ENCODE measurements at places on chromosomes 5 and 9. TPM values are rescaled to one million over a fixed set of nuclear protein-coding genes. Genes with fewer than 3 reads are reported as not detected.

OR1J2 gene
- not detected for total RNA-seq

CTNNA1 gene
- 212 TPM for total RNA-seq

GRIN3A gene
- total RNA-seq, result not detected

NUTM2F gene
- total RNA-seq, result not detected

MYMK gene
- not detected for total RNA-seq

IQGAP2 gene
- 1.1 TPM for total RNA-seq

PCDHGA1 gene
- total RNA-seq, result 0.34 TPM

SPATA31A3 gene
- not detected for total RNA-seq

MOB3B gene
- total RNA-seq, result 8.4 TPM

POLR3G gene
- 15.8 TPM for total RNA-seq

ENTPD2 gene
- total RNA-seq, result 1.2 TPM

MLANA gene
- not detected for total RNA-seq

SYNPO gene
- total RNA-seq, result 25.3 TPM

MELK gene
- total RNA-seq, result 78.3 TPM

CTNND2 gene
- total RNA-seq, result not detected

BAAT gene
- total RNA-seq, result 0.58 TPM

SMIM15 gene
- total RNA-seq, result 71.2 TPM

GKAP1 gene
- total RNA-seq, result 5.8 TPM

PCDHA10 gene
- total RNA-seq, result not detected

GNA14 gene
- total RNA-seq, result not detected

NEURL1B gene
- 2.6 TPM for total RNA-seq

GAS1 gene
- total RNA-seq, result 0.10 TPM

Measured in A549 treated with CpdA at 1 μM for 4 hours (cell line).